Right renal pelvis (tissue), 4 donors: ENCODE measurements at places on chromosomes 5 and 9. TPM values are rescaled to one million over a fixed set of nuclear protein-coding genes. Genes with fewer than 3 reads are reported as not detected.

DNA sequence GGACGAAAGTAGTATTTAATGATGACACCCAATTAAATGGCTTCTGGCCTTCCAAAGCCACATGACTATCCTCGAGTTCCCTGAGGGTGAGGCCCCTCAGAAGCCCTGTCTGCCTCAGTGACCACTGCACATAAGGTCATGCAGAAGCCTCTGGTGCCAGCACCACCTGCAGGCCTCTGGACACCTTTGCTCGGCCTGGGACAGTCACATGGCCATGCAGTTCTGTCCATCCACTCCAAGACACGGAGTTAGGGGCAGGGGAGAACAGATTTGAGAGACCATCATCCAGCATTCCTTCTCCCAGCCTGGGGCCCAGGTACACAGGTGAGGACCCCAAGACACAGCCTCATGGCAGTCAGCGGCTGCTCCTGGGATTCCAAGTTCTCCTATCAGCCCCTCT is 145.0 kb downstream of the ROR2 start:
- DNase-seq: no peak

GRCh38 chr5:14557791-14558415 is 23.7 kb upstream of the OTULINL start:
- DNase-seq: no peak

GRCh38 chr9:27353166-27353473 is 56.2 kb upstream of the EQTN start:
- no peak for DNase-seq

Gene IGIP
- 9.6 TPM for polyA plus RNA-seq
